Caudate nucleus (tissue), 63 donors: ENCODE measurements at places on chromosomes 3 and 15.

DNA sequence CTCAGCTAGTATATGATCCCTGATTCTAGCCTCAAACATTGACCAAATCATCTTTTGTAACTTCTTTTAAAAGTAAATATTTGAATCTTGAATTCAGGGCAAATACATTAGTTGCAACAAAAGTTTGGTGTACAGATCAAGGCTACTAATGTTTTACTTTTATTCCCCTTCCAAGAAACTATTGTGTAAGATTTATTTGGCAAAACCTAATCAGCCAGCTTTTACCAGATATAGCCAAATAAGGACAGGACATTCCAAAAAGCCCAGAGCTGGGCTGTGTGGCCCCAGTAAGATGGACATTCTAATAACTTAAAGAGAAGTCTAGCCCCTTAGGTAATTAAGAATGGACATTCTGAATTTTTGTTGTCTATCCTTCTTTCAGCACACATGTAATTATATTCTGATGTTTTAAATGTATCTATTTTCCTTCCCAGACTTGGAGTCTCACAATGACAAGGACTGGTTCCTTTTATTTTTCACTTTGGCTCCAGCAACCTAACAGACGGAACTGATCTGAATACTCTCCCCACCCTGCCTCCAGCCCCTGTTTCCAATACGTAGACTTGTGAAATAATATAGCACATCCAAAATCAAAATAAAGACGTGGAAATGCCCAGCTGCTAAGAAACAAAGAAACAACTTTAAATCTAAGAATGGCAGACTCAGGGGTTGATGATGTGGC lies 48.1 kb downstream of the STARD5 start:
- DNase-seq, result no peak

DNA sequence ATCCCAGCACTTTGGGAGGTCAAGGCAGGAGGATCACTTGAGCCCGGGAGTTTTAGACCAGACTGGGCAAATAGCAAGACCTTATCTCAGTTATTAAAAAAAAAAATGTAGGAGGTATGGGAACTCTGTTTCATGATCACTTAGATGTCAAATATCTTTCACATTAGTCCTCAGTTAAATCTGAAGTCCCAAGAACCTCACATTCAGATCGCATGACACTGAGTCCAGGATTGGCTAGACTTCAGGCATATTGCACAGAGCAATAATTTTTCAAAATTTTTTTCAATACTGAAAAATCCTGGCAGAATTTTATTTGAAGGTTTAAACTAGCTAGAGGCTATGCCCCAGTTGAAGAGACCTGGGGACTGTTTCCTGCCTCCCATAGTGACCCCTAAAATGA lies 56.3 kb upstream of the ZNF148 start:
- DNase-seq, result no peak

DNA sequence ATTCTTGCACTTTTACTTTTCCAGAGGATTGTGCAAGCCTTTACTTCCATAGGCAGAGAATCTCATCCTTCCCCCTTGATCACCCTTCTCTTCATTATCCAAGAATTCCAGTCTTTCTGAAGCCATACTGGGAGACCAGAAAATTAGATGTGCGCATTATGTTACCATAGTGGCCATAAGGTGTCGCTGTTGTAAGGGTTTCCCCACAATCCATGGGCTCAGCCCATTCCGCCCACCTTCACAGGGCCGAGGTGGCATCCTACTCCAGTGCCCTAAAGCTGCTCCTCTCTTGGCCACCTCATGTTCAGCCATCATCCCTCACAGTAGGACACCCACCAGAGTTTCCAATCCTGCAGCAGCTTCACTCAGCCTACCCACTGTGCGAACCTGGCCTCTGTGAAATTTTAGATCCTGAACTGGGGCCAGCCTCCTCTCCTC lies 35.0 kb downstream of the CTSH start:
- DNase-seq, result no peak

DNA sequence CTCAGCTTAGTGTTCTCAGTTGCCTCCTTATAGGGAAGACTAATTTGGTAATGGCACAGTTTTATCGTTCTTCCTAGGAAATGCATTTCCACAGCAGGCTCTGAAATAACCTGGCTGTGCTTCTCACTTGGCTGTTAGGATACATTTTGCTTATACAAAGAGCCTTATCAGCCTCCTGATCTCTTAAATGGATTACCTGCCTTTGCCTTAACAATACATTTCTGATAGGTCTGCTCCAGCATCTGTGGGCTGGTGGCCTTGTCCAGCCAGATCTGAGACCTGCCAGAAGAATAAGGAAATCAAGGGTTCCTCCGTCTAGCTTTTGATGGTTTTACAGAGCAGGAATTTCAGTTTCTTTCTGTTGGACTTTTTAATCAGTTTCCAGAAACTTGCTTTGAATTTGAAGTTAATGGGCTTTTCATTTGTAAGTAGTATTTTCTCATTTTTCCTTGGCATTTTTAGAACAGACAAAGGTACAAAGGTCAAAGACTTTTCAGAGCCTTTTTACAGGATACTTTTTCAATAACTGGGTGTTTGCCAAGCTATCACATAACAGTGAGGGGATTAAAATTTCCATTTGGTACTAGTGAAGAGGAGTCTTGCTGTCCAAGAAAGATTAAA lies 116.3 kb downstream of the AKAP13 start:
- no peak for DNase-seq

DNA sequence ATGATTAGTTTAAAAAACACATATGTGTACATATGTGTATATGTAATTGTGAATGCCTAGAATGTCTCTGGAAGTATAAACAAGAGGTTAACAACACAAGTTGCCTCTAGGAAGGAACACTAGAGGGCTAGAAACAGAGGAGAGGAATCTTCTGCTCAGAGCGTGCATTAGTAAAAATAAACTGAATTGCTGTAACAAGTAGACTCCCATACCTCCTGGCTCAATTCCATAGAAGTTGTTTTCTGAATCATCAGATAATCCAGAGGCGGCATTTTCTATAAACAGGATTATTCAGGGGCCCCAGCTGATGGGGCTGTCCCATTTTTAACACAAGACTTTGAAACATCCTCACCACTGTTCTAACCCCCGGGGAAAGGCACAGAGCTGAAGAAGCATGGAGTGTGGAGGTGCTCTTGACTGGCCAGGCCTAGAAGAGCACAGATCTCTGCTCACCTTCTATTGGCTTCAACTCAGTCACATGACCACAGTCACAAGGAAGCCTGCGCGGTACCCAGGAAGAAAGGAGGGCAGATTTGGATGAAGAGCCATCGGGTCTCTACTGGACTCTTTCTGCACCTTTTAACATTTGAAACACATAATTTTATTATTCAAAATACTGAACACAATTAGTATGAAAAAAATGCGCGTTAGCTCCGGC lies 145.7 kb downstream of the TLE3 start:
- DNase-seq, result no peak

DNA sequence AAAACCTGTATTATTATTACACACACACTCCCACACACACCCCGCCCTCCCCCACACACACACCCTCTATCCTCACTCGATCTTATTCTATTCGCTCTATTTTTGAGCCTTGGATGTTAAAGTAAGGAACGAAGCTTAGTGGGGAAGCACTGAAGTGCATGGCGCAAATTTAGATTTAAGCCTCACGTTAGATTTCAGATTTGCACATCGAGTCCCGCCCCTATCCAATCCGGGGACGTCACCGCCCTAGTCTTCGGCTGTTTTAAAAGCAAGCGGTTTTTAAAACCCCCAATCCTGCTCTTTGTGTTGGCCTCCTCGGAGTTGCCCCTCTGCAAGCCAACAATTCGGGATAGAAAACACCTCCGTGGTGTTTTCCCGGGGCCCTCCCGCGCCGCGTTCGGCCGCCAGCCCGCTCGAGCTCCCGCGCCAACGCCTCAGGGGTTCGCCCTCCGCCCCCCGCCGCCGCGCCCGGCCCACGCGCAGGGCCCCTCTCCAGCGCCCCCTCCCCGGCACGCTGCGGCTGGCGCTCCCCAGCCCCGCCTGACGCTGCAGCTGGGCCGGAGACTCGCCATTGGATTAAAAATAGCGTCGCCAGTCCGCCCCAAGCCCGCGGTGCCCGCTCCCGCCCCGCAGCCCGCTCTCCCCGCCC lies at the start of gene USP13:
Gene USP13, plus strand, starts transcription at position 594 of the 649 bp plus-strand sequence. CDS start 186 bp downstream, outside the sequence.
- DNase-seq, result peak; percentile 79

- DNase-seq, result no peak
Measured at GRCh38 chr3:115322901-115323300, 175.8 kb upstream of the ZBTB20 start.

DNA sequence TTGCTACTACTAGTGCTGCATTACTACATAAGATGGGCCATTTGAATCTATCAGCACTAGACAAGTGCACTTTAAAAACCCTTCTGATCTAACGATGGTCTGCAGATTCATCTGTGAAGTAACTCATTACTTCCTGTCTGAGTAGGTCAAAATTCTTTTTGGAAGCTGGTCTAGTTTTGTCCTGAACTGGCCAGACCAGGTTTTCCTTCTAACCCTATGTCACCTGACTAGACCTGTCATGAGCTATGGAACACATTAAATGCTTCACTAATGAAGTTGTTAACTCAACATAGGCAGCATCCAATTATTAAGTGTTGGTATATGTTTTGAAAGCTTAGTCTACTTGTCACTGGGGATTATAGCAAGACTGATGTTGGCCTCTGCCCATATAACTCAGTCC lies 10.1 kb upstream of the RBM5 start:
- no peak for DNase-seq

DNA sequence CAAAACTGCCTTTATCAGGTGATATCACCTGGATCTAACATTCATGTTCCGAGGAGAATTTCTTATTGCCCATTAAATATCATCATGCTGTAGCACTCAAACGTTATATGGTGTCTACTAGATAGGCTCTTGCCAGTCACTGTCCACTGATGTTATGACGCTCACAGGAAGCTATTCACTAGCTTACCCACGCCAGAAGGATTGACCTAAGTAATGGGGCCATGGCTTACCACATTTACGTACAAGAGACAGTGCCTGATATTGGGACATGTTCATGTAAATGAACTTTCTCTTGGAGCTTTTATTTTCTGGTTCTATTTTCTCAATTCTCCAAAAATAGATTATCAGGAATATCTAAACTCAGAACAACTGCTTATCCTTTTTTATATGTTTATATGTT lies 91.7 kb upstream of the NAALADL2 start:
- no peak for DNase-seq

- no peak for DNase-seq
Measured at GRCh38 chr3:51947215-51947900, 5.2 kb downstream of the PARP3 start.

GRCh38 chr3:64267721-64268604 lies 42.7 kb upstream of the PRICKLE2 start:
- peak; percentile 76 for DNase-seq

- no peak for DNase-seq
Measured at GRCh38 chr3:124318014-124318413, 326.1 kb upstream of the ROPN1 start.

- no peak for DNase-seq
Measured at GRCh38 chr3:42728056-42728455, 25.5 kb upstream of the HHATL start.

- no peak for DNase-seq
Measured at GRCh38 chr3:106209482-106209881, 340.7 kb upstream of the CBLB start.

- no peak for DNase-seq
Measured at GRCh38 chr15:91521996-91522395, 331.5 kb upstream of the SLCO3A1 start.

DNA sequence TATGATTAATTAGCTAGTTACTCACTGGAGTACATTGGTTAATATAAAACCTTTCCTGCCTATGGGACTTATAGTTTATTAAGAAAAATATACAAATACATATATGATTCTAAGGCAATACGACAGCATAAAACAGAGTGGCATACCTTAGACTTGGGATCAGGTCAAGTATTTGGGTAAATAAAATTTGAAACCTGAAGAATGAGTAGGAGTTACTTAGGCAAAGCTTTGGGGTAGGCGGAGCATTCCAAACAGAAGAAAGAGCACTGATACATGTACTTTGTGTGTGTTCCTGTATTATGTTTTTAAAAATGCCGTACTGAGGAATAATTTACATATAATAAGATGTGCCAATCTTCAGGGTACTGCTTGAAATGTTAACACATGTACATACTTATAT lies 15.1 kb downstream of the ZPLD1 start:
- DNase-seq, result no peak

GRCh38 chr3:178847190-178847589 lies 224.4 kb downstream of the ZMAT3 start:
- DNase-seq, result no peak

GRCh38 chr15:69819371-69819770 lies 278.3 kb downstream of the TLE3 start:
- no peak for DNase-seq

- no peak for DNase-seq
Measured at GRCh38 chr3:55709411-55710012, 222.4 kb upstream of the WNT5A start.

DNA sequence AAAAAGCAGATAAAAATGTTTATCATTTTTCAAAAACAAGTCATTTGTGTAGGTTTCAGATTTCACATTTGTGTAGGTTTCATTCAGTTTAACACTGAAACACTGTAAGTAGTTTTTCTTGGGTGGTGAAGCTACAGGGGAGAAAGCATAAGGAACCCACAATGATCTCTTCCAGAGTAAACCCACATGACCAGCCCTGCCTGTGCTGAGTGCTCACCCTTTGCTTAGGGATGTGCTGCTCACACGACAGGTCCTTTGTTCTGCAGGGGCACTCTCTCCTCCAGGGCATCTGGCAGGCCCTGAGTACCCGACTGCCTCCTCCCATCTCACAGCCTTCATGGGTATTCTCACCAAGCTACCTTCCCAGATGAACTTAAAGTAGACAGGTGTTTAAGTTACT lies 28.9 kb downstream of the ZXDC start:
- no peak for DNase-seq

GRCh38 chr3:9673082-9673481 lies 23.8 kb downstream of the MTMR14 start:
- DNase-seq, result no peak

DNA sequence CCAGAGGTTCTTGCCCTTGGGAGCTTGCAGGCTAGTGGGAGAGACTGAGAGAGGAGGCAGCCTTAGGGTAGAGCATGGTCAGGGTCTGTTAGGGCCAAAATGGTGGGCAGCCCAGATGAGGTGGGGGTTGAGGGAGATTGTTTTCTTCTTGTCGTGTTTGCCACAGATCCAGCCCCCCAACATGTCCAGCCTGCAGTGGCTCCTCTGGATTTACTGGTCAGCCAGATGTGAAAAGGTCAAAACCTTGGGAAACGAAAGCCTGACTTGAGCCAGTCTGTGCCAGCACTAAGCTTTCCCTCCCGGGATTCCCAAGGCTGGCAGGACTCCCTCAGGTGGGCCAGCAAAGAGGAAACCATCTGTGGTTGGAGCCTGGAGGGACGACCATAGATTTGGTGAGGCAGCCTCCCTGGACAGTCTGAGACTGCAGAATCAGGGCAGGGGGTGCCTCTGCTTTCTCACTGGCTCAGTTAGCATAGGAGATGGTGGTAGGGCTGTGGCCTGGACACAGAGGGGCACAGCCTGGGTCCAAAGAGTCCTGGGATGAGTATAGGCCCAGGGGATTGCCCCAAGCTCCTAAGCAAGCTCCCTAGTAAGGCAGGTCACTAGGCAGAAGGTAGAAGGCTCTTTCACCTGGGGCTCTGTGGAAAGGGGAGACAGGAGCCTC lies 51.2 kb upstream of the PRR23C start:
- DNase-seq, result no peak
